Left renal cortex interstitium (tissue), 4 donors: ENCODE measurements at places on chromosomes 2 and 18. TPM values are rescaled to one million over a fixed set of nuclear protein-coding genes. Genes with fewer than 3 reads are reported as not detected.

GRCh38 chr2:214104219-214104618, 306.6 kb upstream of the VWC2L start:
- DNase-seq, result no peak

DNA sequence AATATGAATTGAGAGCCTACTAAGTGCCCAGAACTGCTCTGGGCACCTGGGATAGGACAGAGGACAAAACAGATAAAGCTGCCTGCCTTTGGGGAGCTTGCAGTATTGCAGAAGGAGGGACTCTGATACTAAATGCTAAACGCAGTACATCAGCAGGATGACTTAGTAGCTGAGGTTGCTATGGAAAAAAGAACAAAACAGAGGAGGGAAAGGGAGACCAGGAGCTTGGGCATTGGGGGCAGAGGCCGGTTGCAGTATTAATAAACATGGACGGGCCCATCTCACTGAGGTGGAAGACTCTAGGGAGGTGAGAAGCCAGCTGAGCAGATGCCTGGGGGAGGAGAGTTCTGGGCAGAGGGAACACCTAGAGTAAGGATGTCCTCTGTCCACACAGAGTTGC, 66.1 kb upstream of the SP3 start:
- no peak for DNase-seq

GRCh38 chr2:212667751-212668316, 129.2 kb upstream of the ERBB4 start:
- DNase-seq, result no peak

DNA sequence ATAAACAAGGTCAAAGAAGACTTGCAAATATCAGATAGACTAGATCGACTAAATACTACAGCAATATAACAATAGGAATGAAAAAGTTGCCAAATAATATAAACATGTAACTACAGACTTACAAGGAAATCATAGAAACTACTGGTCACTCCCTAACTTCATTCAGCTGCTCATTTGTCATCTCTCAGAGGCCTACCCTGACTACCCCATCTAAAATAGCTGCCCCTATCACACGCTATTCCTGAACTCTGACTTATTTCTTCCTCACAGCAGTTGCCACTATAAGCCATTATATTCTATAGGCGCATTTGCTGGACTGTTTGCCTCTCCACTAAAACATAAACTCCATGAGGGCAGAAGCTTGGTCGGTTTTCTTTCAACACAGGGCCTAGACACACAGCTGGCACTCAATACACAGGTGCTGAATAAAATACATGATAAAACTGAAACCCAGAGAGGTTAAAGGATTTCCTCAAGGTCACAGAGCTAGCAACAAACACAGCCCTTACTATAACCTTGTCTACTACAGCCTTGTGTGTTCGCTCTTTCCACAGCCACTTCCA, 1.8 kb downstream of the STRN start:
- DNase-seq, result no peak

DNA sequence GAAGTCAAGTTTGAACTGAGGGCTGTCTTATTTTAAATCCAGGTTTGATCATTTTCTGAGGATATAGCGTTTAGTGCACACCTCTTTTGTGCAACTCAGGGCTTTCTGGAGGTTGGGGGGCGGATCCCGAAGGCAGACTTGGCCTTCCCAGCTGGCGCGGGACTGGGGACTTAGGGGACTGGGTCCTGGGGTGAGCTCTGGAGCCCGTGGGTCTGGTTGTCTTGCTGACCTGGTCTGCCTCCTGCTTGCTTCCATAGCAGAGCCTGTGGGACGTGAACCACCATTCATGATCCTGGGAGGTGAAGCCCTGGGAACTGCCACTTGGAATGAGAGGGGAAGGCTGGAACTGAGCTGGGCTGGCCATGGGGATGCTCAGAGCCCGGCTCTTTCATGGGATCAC, 63.1 kb downstream of the AGAP1 start:
- DNase-seq, result no peak

- DNase-seq, result peak; percentile 3
These were observed 72.2 kb upstream of the BARD1 start for GRCh38 chr2:214881647-214882202.

AMER3 gene
- 0.07 TPM for polyA plus RNA-seq

CFAP221 gene
- polyA plus RNA-seq, result 27.6 TPM

CERKL gene
- 15.5 TPM for polyA plus RNA-seq

AKAIN1 gene
- not detected for polyA plus RNA-seq
